ENCODE measurements at places on chromosomes 4 and X. TPM values are rescaled to one million over a fixed set of nuclear protein-coding genes. Genes with fewer than 3 reads are reported as not detected.

Gene PLP1
- not detected for polyA plus RNA-seq

Gene RHOXF2
- not detected for polyA plus RNA-seq

Gene PRDM8
- 3.8 TPM for polyA plus RNA-seq

Gene NEUROG2
- not detected for polyA plus RNA-seq

Gene UNC5C
- not detected for polyA plus RNA-seq

Gene PDZD4
- polyA plus RNA-seq = 0.15 TPM

Gene ZRSR2
- 43.8 TPM for polyA plus RNA-seq

Gene NAP1L5
- 1.0 TPM for polyA plus RNA-seq

Gene NLRP2B
- not detected for polyA plus RNA-seq

Gene MBNL3
- 71.2 TPM for polyA plus RNA-seq

Gene KLKB1
- polyA plus RNA-seq = 0.23 TPM

Gene ACE2
- not detected for polyA plus RNA-seq

Gene PCDH18
- not detected for polyA plus RNA-seq
